ENCODE measurements at places on chromosomes 12 and 14.

DNA sequence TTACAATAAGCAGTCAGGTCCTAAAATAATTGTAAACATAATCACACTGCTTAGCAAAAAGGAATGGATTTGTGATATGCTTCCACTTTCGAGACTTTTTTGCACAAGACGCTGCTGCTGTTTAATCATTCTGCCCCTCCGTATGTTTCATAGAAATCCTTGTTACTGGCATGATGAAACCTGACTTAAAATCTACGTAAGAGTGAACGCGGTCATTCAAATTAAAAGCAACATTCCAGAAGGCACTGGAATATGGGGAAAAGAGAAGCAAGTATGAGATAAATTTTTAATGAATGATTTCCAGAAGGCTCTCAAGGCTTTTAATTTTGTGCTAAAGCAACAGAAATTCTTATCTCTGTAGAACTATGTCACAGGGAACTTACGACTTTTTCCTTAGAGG is 1.1 kb downstream of the CNIH1 start:
- DNase-seq = no peak

DNA sequence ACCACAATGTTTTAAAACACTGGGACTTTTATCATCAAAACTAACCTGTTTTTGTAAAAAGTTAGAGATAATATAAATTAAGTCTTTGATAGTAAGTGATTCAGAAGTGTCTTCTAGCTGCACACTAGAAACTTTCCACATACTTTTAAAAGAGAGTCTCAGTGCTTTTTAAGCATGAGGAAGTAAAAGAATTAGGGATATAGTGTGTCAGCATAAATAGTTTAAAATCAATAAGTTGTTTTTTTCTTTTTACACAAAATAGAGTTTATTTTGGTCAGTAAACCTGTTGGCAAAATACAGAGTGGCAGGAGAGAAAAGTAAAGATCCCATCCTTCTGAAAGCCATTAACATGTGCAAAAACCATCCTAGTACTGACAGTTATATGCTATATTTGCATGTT is 1.7 kb downstream of the DNM1L start:
- no peak for DNase-seq

DNA sequence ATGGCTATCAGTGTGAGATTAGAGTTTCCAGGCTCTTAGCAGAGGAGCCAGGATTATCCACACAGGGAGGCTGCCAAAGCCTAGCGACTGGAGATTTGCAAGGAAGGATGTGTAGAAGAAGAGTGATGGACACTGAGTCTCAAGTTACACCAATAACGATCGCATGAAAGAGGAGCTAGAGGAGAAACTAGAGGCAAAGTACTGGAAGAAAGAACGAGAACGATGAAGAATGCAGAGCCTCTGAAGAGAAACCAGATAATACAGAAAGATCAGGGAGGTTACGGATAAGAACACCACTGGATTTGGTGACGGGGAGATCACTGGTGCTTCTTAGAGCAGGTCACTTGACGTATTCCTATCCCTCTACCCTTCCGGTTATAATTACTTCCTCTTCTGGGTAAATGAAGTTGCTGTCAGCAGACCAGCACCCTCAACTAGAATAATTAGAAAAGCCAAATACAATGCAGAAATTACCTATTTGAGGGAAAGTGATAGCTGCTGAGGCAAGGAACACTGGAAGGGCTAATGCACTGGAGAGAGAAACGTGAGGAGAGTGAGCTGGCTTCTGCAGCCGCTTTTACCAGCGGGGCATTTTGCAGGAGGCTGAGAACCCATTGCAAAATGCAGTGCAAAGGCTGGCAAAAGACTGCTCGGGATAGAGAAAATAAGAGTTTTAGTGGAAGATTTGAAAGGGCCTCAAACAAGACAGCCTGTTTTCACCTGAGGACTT is 93.1 kb upstream of the HIF1A start:
- DNase-seq = no peak

GRCh38 chr14:67645414-67645813 is 25.7 kb downstream of the ARG2 start:
- DNase-seq = no peak

DNA sequence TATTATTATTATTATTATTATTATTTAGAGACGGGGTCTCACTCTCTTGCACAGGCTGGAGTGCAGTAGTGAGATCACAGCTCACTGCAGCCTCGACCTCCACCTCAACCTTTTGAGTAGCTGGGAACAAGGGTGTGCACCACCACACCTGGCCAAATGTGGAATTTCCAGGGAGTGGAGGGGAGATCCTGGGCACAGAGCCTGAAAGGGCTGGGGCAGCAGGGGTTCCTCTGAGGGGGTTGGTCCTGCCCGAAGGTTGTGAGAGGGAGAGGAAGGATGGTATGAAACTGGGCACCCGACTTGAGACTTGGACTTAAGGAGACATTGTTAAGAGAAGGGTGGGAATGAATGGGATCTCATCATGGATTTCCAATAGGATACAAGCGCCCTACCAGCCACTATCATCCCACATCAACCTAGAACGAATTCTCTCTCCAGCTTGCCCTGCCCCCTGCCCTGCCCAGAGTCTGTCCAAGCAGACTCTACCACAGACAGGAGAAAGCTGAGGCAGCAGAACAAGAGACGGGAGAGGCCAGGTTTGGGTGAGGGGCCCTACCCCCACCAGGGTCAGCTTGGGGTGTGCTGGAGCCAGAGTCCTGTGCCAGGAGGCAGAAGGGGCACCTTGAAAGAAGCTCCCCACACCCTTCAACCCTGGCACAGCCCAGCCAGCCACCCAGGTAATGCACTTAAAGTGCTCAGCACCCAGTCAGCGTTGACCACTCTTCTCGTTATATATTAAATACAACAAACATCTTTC is 2.4 kb upstream of the DYNC1H1 start:
- DNase-seq = no peak
